Activated CD8-positive, alpha-beta memory T cell treated with anti-CD3 and anti-CD28 coated beads for 1 hour (primary cell): ENCODE measurements at places on chromosomes 2 and 18.

GRCh38 chr2:66948234-66948633 lies 448.9 kb upstream of the ETAA1 start:
- no peak for DNase-seq

DNA sequence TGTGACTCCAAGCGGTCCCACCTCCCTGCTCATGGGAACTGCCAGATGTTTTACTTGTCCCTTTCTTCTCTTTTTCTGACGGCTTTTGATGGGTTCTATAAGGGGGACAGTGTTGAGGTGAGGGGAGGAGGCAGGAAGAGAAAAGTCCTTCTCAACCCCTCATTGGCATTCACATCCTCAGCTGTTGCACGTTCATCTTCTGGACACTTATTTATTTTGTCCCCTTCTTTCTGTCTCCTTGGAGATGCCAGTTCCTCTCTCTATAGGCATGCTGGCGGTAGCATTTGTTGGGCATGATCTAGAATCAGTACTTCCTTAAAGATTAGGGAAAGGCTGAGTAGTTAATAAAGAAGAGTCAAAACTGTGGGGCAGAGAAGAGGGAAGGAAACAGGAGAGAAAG lies 99.0 kb upstream of the KLHL14 start:
- DNase-seq = no peak

- no peak for DNase-seq
Measured at GRCh38 chr18:34339155-34339554, 114.4 kb upstream of the NOL4 start.

DNA sequence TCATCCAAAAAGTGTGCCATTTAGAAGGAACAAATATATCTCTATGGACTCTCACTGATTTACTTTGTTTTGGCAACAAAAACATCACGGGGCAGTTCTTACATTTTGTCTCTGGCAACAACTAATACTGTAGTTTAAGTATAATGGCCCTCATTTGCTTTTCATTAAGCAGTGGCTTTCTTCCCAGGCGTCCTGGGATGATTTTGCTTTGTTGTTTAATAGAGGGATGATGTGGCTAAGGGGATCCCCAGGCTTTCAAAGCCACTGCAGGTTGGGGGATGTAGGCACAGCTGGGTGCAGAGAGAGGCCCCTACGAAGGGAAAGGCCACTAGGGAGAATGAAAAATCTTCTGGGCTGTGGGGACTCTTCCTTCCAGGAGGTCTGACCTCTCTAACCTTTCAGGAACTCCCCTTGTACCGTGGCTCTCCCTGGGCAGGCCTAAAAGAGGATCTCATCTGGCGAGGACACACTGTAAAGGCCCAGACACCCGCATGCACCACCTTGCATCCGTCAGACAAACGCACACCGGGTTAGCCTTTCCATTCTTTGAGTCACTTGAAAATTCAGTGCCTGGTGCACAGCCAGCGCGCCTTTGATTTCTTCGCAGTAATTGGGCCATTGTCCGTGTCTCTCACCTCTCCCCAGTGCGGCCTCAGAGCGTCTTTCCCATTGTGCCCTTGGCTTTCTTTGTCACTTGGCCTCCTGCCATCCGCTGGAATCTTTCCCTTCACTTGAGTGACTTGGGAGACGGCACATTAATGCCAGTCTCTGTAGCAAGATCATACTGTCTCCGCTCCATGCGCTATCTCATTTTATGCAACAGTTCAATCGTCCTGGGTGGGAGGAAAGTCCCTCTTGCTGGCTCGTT lies 40.3 kb upstream of the AFF3 start:
- no peak for DNase-seq

- no peak for DNase-seq
Measured at GRCh38 chr2:58767828-58768714, 526.9 kb upstream of the FANCL start.

- no peak for DNase-seq
Measured at GRCh38 chr2:119748135-119748534, 11.6 kb upstream of the PTPN4 start.
